ENCODE measurements at places on chromosomes 4 and X.
A peak's percentile ranks its signal among the peaks of the same experiment; 100 is the strongest.

DNA sequence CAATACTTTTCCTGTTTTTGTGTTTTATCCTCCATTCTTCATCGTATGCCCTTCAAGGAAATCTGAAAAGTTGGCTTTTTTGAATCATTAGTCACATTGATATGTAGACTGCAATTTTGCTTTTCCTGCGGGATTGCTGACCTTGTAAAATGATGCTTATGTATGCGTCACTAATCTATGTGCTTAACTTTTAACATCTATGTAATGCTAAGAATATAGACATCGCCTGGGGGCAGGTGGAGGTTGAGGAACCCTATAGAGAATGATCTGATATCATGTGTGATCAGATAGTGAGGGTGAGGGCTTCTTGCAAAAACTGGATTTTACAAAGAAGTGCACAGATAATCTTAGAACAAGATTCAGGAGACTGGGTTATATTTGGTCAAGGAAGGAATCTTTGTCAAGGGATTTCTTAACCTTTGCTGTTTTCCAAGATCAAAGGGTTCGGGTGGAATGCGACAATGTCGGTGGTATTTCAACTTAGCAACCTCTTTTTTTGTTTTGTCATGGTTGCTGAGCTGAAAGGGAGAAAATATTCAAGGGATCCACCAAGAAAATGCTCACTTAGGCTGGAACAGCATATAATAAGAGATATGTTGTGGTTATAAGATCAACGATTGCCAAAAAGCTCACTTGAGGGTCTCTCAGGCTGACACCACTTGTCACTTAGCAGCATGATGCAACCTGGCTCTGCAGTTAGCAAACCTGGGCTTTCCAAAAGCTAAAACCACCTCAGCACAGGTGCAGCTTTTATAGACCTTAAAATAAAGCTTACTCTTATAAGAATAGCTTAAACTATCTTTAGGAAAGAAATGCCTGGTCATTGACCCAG lies 70.6 kb upstream of the PUDP start:
- no peak for DNase-seq

- no peak for DNase-seq
Measured at GRCh38 chr4:96375367-96375766, 535.5 kb downstream of the PDHA2 start.

GRCh38 chrX:150032742-150033141 lies 94.5 kb upstream of the EOLA2 start:
- DNase-seq, result no peak

DNA sequence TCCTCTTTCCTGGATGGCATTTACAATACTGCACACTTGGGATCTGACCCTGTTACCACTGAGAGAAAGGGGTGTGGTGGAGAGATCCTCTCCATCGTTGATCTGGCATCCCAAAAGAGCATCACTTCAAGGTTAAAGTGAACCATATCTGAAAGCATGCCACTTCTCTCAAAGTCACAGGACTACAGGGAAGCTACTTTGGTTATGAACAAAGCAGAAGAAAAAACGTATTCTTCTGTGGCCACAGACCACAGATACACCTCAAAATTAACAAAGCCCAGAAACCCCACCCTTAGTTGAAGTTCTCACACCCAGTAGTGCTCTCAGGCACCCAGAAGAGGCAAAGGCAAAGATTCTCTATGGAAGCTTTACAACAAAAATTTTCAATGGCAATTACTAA lies 108.3 kb downstream of the JADE1 start:
- no peak for DNase-seq

DNA sequence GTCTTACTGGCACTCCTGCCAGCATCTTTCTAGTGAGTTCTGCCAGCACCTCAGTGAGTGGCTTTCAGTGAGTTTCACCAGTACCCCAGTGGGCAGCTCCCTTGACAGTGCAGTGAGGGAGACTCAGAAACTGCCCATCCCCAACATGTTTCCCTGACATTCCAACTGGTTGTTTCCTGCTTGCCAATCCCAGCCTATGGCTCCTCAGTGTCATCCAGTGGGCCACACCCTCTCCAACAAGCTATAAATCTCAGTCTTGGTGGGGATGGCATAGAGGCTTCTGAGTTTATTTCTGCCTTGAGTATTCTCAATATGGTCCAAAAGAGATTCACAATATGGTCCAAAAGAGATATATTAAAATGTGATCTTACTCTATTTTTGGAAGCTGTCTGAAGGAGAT lies 461.2 kb upstream of the NR3C2 start:
- DNase-seq, result no peak

- no peak for DNase-seq
Measured at GRCh38 chrX:148961985-148962384, 461.6 kb downstream of the AFF2 start.

DNA sequence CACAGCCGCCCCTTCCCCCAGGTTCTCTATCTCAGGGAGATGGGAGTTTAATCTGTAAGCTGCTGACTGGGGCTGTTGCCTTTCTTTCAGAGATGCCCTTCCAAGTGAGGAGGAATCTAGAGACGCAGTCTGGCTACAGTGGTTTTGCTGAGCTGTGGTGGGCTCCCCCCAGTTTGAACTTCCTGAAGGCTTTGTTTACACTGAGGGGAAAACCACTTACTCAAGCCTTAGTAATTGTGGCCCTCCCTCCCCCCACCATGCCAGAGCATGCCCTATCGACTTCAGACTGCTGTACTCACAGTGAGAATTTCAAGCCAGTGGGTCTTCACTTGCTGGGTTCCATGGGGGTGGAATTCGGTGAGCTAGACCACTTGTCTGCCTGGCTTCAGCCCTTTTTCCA lies 131.3 kb downstream of the FAAH2 start:
- DNase-seq, result no peak

DNA sequence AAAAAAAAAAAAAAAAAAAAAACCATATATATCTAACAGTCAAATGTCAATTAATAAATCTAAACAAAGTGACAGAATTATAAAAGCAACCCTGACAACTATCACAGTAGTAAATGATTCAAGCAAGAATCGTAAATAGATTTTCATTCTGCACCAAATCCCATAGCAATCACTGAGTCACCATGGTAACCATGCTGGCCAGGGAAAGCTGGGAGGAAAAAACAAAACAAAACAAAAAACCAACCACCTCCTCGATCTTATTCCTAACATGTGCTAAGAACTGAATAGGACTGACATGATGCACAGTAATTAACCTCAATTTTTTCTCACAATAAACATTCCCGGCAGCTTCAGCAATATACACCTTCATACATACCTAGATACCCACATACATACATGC lies 30.6 kb upstream of the RAB40A start:
- no peak for DNase-seq

DNA sequence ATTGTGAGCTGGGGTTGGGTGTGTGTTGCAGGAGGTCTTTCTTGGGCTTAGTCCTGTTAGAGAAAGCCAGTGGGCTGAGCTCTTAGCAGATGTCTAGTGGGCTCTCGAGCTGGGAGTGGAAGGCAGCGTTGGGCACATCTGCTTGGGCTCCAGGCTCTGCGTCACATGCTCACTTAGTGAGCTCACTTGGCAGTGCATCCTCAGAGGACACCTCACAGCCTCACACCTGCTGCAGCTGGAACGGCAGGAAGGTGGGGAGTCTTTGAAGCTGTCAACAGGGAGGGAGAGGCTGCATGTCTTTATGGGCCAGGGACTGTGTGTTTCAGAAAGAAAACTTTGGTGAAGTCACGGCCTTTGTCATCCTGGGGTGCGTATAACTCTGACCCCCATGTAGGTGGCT lies 82.2 kb downstream of the PSAPL1 start:
- DNase-seq, result peak; percentile 34

DNA sequence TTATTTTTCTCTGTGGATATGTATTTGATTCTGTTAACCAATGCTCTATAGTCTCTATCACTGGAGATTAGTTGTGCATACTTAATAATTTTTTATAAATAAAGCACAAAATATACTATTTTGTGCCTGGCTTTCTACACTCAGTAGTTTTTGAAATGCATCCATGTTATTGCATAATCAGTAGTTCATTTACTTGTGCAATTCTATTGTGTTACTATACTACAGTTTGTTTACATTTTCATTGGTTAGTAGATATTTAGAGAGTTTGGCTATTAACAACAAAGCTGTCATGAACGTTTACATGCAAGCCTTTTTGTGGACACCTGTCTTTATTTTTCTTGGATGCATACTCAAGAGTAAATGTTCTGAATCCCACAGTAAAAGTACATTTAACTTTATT lies 265.0 kb upstream of the FAT4 start:
- no peak for DNase-seq

DNA sequence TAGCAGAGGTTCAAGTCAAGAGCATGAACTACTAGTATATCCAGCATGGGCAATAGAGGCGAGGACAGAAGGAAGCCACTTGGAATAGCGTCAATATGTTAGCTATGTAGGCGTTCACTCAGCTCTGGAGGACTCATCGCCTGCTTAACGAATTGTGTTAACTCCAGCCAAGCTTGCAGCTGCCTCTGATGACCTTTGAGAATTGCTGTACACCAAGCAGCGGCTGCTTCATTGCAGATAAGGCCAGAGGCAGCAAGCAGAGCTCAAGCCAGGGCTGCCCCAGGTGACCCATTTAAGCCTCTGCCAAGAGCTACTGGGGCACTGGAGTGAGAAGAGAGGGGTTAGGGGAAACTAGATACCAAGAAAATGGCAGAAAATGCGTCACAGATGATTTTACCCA lies 160.2 kb upstream of the IGFBP7 start:
- DNase-seq, result no peak

GRCh38 chr4:20480165-20480947 lies 219.9 kb upstream of the PACRGL start:
- DNase-seq, result no peak

- no peak for DNase-seq
Measured at GRCh38 chrX:132858018-132858417, 100.4 kb downstream of the HS6ST2 start.

DNA sequence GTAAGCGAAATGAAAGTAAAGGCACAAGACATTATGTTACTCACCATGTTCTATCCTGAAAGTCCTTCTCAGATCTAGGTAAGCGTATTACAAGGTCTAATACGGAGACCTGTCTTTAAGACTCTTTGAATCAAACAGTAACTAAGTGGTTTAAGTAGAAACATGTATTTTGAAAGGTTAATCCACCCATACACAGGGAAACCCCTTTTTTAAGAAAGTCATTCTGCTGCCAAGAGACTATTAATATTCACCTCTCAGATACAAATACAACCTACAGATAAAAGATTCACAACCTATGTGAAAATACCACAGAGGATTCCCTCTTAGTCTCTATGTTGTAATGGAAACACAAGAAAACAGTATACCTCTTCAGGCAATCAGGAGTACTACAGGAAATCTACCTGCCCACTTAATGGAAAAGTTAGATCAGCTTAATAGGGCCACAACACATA lies 63.2 kb upstream of the TNIP3 start:
- DNase-seq, result no peak

- no peak for DNase-seq
Measured at GRCh38 chrX:96721354-96721753, 36.7 kb downstream of the DIAPH2 start.

- no peak for DNase-seq
Measured at GRCh38 chr4:153060196-153060595, 124.1 kb downstream of the FHDC1 start.

GRCh38 chr4:151987606-151988005 lies 226.8 kb upstream of the GATB start:
- no peak for DNase-seq

DNA sequence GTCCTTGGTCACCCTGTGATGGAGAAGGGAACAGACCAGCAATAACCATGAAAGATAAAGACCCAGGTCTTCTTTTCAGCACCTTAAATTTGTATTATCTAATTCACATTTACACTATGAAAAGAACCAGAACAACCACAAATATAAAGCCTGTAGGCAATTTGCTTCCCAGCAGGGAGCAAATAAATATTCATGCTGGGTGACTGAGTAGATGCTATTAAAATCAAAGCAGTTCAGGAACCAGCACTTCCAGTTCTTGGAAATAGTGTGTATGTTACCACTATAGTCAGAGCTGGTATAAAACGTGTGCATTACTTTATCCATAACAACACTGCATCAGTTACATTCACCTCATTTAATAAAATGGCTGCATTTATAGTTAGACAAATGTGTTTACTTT lies 177.8 kb upstream of the ETNPPL start:
- no peak for DNase-seq

- no peak for DNase-seq
Measured at GRCh38 chrX:117680286-117680685, 436.3 kb downstream of the KLHL13 start.

GRCh38 chr4:88775529-88775928 lies 77.9 kb upstream of the NAP1L5 start:
- no peak for DNase-seq

DNA sequence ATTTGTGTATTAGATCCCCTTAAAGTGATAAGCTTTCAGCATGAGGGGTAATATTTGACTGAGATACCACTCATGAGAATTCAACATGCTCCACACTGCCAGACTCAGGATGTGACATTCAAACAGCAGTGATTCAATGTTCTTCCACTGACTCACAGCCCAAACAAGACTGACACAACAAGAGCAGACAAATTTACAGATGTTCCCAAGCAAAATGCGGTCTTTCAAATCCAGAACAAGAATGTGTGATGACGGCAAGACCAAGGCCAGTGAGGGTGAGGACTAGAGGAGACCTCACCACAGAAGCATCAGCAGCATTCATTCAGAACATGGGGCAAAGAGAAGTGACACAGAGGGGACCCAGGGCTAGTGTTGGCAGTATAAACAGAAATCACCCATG lies 99.3 kb upstream of the GRIA3 start:
- DNase-seq, result no peak

- no peak for DNase-seq
Measured at GRCh38 chr4:161321706-161322105, 842.1 kb downstream of the FSTL5 start.

Data from psoas muscle (tissue), 8 donors.